ENCODE measurements at places on chromosomes 3 and 15. TPM values are rescaled to one million over a fixed set of nuclear protein-coding genes. Genes with fewer than 3 reads are reported as not detected.

The GHSR gene
- total RNA-seq = not detected

The PAK6 gene
- total RNA-seq = 0.14 TPM

The CYP19A1 gene
- 0.25 TPM for total RNA-seq

The WDR82 gene
- 50.0 TPM for total RNA-seq

The TRPM1 gene
- not detected for total RNA-seq

The FNDC3B gene
- 41.4 TPM for total RNA-seq

The KLF15 gene
- total RNA-seq = 0.06 TPM

The ACP3 gene
- not detected for total RNA-seq

The UACA gene
- 68.4 TPM for total RNA-seq

The CCR4 gene
- total RNA-seq = 0.05 TPM

The REC114 gene
- not detected for total RNA-seq

The FANCD2 gene
- 20.9 TPM for total RNA-seq

The OSTN gene
- total RNA-seq = not detected

The LCTL gene
- total RNA-seq = not detected

The FRMD5 gene
- total RNA-seq = 3.9 TPM

The AQP9 gene
- not detected for total RNA-seq

The SPG21 gene
- total RNA-seq = 138 TPM

The RLBP1 gene
- total RNA-seq = not detected

The GRK7 gene
- not detected for total RNA-seq

The DNAJA4 gene
- not detected for total RNA-seq

The LYZL4 gene
- total RNA-seq = not detected

The IQCF5 gene
- total RNA-seq = not detected

The CPN2 gene
- total RNA-seq = not detected

The FBXO22 gene
- total RNA-seq = 57.8 TPM

The THBS1 gene
- total RNA-seq = 29.3 TPM

The PTX3 gene
- 0.80 TPM for total RNA-seq

The FGF12 gene
- 0.38 TPM for total RNA-seq

The RBP2 gene
- not detected for total RNA-seq

The NEO1 gene
- 37.7 TPM for total RNA-seq

The MORC1 gene
- total RNA-seq = not detected

The LRTM1 gene
- not detected for total RNA-seq

The EPM2AIP1 gene
- 4.8 TPM for total RNA-seq

The MEGF11 gene
- 0.40 TPM for total RNA-seq

The LRRC31 gene
- not detected for total RNA-seq

The C15orf39 gene
- 29.1 TPM for total RNA-seq

The CCDC32 gene
- 20.0 TPM for total RNA-seq

The FAM81A gene
- 17.3 TPM for total RNA-seq

The ADAMTS7 gene
- total RNA-seq = 3.4 TPM

The PPP1R14D gene
- total RNA-seq = 0.28 TPM

The PTH1R gene
- 0.28 TPM for total RNA-seq

The RAB11A gene
- 265 TPM for total RNA-seq

The IP6K1 gene
- 21.4 TPM for total RNA-seq

The DISP2 gene
- total RNA-seq = 1.1 TPM

The GHRL gene
- total RNA-seq = not detected

The GUCA1C gene
- not detected for total RNA-seq

The GPR176 gene
- total RNA-seq = 11.4 TPM

The GNAT1 gene
- 0.09 TPM for total RNA-seq

Data from A549 treated with DMSO at 1 μM for 4 hours (cell line).